ENCODE measurements at places on chromosomes 13 and 19.
A peak's percentile ranks its signal among the peaks of the same experiment; 100 is the strongest.

- DNase-seq = no peak
Observed at GRCh38 chr19:18420930-18421329, 1.7 kb downstream of the SSBP4 start.

GRCh38 chr19:13884726-13885591, 8.0 kb downstream of the NANOS3 start:
- DNase-seq = no peak

- peak; percentile 83 for DNase-seq
Observed at GRCh38 chr19:39405958-39406655, 540 bp upstream of the ZFP36 start.

GRCh38 chr19:41691268-41691970, 3.3 kb upstream of the CEACAM7 start:
- DNase-seq = peak; percentile 78

GRCh38 chr13:51270623-51271415, 48.6 kb downstream of the FAM124A start:
- no peak for DNase-seq

GRCh38 chr13:94712812-94713560, 641 bp upstream of the SOX21 start:
- peak; percentile 60 for DNase-seq

- no peak for DNase-seq
Observed at GRCh38 chr13:100476963-100477362, 111.6 kb downstream of the GGACT start.

GRCh38 chr13:20672772-20673171, 30.7 kb upstream of the IL17D start:
- DNase-seq = no peak

GRCh38 chr19:12864143-12864542, 17.1 kb downstream of the DNASE2 start:
- no peak for DNase-seq

DNA sequence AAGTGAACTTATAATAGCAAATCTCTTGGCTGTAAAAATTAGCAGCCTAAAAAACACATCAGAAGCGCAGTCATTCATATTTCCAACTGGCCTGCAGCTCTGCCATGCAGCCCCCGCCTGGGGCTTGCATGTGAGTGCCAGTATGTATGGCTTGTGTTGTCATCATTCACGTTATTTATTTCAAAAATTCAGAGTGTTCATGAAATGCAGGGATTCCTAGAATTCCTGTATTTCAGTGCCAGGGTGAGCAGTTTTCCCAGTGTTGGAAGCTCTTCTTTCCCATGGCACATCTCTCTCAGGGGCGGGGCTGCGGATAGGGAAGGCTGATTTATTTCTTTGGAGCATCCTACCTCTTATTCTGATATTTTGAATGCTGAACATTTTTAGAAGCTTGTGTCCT, 234.6 kb downstream of the FGF9 start:
- no peak for DNase-seq

GRCh38 chr13:43387880-43388279, 364.5 kb downstream of the DNAJC15 start:
- DNase-seq = no peak

- DNase-seq = no peak
Observed at GRCh38 chr13:22218797-22219196, 547.9 kb downstream of the FGF9 start.

- DNase-seq = no peak
Observed at GRCh38 chr19:56858026-56858425, 17.5 kb upstream of the PEG3 start.

DNA sequence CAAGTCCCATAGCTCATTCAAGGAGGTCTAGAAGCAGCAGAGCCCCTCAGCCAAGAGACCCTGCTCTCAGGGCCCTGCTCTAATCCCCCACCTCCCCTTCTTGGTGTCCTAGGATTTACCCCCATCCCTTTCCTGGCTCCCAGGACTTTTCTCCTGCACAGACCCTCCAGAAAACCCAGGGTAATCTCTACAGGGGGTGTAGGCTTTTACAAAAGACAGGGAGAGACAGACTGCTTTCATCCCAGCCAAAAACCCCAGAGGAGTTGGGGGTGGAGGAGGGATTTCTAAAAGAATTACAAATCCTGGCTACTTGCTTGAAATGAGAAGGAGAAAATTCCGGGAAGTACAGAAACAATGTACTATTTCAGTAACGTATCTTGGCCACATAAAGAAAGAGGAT, 133.3 kb downstream of the TNFSF13B start:
- peak; percentile 3 for DNase-seq

DNA sequence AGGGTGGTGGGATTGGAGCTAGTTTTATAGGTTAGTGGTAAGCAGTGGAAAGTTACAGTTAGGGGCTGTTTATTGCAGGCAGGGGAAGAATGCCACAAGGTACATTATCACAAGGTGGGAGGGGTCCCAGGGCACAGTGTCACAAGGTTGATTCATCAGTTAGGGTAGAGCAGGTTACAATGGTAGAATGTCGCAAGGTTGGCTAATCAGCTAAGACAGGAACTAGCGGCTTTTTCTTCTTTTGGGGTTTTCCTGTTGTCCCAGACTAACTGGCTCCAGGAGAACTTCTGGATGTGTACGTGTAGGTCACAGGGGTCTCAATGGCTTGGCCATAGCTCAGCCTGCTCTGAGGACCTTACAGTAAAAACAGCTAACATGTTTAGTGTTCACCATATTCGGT, 1221.1 kb downstream of the SLITRK1 start:
- no peak for DNase-seq

DNA sequence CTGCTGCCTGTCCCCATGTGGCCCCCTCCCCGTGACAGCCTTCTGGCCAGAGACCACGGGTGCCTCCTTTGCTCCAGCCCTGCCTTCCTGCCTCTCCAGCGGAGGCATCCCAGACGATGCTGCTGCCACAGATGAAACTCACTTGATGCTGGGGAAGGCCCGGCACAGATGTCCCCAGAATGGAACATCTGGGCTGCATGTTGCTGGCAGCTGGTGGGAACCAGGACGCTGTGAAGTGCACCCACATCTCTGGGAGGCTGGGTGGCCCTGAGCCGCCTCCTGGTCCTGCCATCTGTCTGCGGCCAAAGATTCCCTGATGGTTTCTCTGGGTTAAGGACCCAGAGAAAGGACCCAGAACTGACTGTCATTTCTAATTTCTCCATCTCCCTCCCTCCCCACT, 51.9 kb upstream of the PTPRS start:
- no peak for DNase-seq

- no peak for DNase-seq
Observed at GRCh38 chr13:112177450-112178288, 110.7 kb downstream of the SOX1 start.
